ENCODE measurements at places on chromosomes 3 and 15.

GRCh38 chr15:51343466-51343865 is 2.0 kb downstream of the GLDN start:
- DNase-seq = no peak

GRCh38 chr3:187989575-187990153 is 164.3 kb upstream of the LPP start:
- DNase-seq = no peak

- no peak for DNase-seq
These were observed 29.6 kb downstream of the SEC61A1 start for GRCh38 chr3:128081846-128082245.

DNA sequence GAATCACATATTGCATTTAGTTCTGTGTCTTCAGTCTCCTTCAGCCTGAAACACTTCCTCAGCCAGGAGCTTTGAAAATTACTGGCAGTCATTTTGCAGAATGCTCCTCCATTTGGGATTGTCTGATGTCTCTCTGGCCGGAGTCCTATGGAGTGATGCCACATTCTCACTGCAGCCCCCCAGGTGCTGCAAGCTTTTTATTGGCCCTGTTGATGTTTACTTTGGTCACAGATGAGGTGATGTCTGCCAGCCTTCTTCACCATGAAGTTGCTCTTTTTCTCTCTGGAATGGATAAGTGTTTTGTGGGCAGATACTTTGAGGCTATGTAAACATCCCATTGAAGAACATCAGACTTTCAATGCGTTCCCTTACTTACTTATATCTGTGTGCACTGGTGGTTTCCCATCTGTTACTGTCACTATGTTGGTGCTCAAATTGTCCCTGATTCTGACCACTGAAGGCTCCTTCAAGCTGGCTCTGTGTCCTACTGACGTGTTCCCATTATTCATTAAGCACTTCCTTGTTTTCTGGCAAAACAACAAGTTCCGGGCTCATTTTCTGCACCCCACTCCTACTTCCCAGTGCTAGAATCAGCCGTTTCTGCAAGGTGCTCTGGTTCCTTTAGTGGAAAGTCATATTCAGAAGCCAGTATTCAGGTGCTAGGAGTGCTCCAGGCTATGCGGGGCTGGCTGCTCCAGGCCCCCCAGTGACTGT is 1.4 kb upstream of the CLEC3B start:
- no peak for DNase-seq

GRCh38 chr15:81311752-81312464 is 12.0 kb downstream of the STARD5 start:
- no peak for DNase-seq
